Kidney epithelial cell (primary cell): ENCODE measurements at places on chromosomes 3 and 15. TPM values are rescaled to one million over a fixed set of nuclear protein-coding genes. Genes with fewer than 3 reads are reported as not detected.

TM4SF4 gene
- not detected in 2 replicates for total RNA-seq

POLQ gene
- 1.3 and 2.0 TPM in 2 replicates for total RNA-seq

NRROS gene
- 1.8 and 2.5 TPM in 2 replicates for total RNA-seq

CCRL2 gene
- total RNA-seq: 0.29 and 0.48 TPM in 2 replicates

COL8A1 gene
- total RNA-seq: 24.4 TPM in 2 replicates

TJP1 gene
- 145 and 148 TPM in 2 replicates for total RNA-seq

HTR3E gene
- total RNA-seq: not detected in 2 replicates

VEPH1 gene
- 9.0 and 26.0 TPM in 2 replicates for total RNA-seq

CERS3 gene
- total RNA-seq: not detected in 2 replicates

GABRB3 gene
- 0.21 and 0.96 TPM in 2 replicates for total RNA-seq

RPS17 gene
- 4,593 and 5,590 TPM in 2 replicates for total RNA-seq

POPDC2 gene
- total RNA-seq: 1.0 and 4.9 TPM in 2 replicates
